ENCODE measurements at places on chromosomes 5 and 9. TPM values are rescaled to one million over a fixed set of nuclear protein-coding genes. Genes with fewer than 3 reads are reported as not detected.
A peak's percentile ranks its signal among the peaks of the same experiment; 100 is the strongest.

TEX48 gene
- not detected for total RNA-seq

HTR4 gene
- not detected for total RNA-seq

CCNI2 gene
- not detected for total RNA-seq

CAVIN4 gene
- total RNA-seq, result 0.26 TPM

SLC6A19 gene
- total RNA-seq, result not detected

OR1Q1 gene
- not detected for total RNA-seq

CAMK2A gene
- total RNA-seq, result 23.7 TPM

ALDOB gene
- not detected for total RNA-seq

ACTBL2 gene
- not detected for total RNA-seq

SLC6A3 gene
- 0.15 TPM for total RNA-seq

GPR150 gene
- not detected for total RNA-seq

F2RL2 gene
- 0.26 TPM for total RNA-seq

LCN2 gene
- 2.6 TPM for total RNA-seq

GRCh38 chr5:123193176-123193575 lies 104.1 kb downstream of the PRDM6 start:
- H3K27ac ChIP-seq, result no peak overlapping the region
- H3K4me1 ChIP-seq, result no peaks in the 10 kb centered on the region
- no peak overlapping the region for H3K4me3 ChIP-seq
- no peak for DNase-seq
- no peaks in the 10 kb centered on the region for H3K27me3 ChIP-seq
- H3K36me3 ChIP-seq, result no peaks in the 10 kb centered on the region

GRCh38 chr5:132429463-132430440 lies 60.2 kb downstream of the SLC22A5 start:
- peak overlapping the region; percentile 5 for H3K27ac ChIP-seq
- H3K4me3 ChIP-seq, result no peak overlapping the region
- DNase-seq, result no peak
- no peaks in the 10 kb centered on the region for H3K27me3 ChIP-seq
- peaks cover 34% of the 10 kb centered on the region for H3K4me1 ChIP-seq
- H3K36me3 ChIP-seq, result no peaks in the 10 kb centered on the region

DNA sequence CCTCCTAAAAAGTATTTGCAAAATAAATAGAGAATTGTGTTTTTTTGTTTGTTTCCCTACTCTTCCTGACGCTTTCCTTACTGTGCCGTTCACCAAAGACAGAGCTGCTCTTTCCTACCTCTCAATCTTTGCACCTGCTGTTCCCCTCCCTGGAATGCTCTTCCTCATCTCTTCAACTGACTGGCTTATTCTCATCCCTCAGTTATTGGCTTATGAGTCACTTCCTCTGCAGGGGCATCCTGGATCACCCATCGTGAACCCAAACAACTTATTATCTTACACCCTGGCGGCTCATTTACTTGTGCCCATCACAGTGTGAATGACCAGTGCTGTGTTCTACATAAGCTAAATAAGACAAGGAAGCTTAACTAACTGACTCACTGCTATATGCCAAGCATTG lies 36.1 kb upstream of the CCNG1 start:
- no peaks in the 10 kb centered on the region for H3K4me1 ChIP-seq
- H3K27ac ChIP-seq, result no peak overlapping the region
- no peaks in the 10 kb centered on the region for H3K36me3 ChIP-seq
- DNase-seq, result no peak

DNA sequence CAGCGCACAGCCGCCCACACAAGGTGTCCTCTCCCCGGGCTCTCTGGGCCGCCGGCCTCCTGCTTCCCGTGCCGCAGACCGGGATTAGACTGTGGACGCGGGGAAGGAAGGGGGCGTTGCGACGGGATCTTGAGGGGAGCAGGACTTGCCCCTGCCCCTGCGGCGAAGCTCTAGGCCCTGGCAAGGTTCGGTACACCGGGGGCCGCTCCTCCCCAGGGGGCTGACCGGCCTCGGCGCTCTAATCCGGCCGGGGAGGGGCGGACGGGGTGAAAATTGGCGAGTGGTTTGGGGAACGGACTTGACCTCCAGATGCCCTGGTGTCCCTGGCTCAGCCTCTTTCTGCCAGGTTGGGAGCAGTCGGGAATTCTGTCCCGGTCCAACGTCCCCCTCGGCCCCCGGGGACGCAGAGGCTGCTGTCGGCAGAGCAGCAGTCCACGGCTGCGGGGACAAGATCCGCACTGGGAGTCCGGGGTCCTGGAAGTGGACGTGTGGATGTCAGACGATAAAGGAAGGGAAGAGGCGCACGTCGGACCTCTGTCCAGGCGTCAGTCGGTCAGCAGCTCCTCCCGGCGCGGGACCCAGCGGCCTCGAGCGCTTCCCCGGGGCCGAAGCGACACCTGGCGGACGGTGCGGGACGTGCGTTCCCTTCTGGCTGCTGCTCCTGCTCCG lies 1.9 kb upstream of the CNTFR start:
- H3K36me3 ChIP-seq, result no peaks in the 10 kb centered on the region
- peaks cover 28% of the 10 kb centered on the region for H3K4me1 ChIP-seq
- peaks cover 8% of the 10 kb centered on the region for H3K27me3 ChIP-seq
- peak; percentile 88 for DNase-seq
- no peak overlapping the region for H3K4me3 ChIP-seq

GRCh38 chr9:75699017-75699416 lies 191.5 kb upstream of the PCSK5 start:
- H3K4me3 ChIP-seq, result no peak overlapping the region
- no peaks in the 10 kb centered on the region for H3K27me3 ChIP-seq
- no peaks in the 10 kb centered on the region for H3K4me1 ChIP-seq
- no peak for DNase-seq
- H3K27ac ChIP-seq, result no peak overlapping the region
- no peaks in the 10 kb centered on the region for H3K36me3 ChIP-seq

DNA sequence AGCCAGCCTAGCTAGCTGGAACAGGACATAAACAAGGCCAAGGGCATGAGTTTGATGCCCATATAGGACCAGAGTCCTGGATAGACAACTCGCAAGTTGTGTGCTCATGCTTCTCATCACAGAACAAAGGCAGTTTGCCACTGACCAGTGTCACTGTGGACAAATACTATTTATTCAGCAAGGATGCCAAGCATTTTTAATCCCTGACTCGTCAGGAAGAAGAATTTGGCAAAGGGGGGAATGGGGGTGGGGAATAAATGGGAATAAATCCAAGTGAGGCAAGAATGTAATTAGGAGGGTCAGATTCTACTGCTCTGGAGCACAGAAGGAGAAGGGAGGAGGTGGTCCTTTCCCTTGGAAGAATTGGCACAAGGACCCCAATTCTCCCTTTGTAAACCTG lies 46.8 kb upstream of the ANKRD55 start:
- H3K27ac ChIP-seq, result no peak overlapping the region
- no peak for DNase-seq
- no peak overlapping the region for H3K4me3 ChIP-seq
- H3K27me3 ChIP-seq, result no peaks in the 10 kb centered on the region
- H3K4me1 ChIP-seq, result no peaks in the 10 kb centered on the region
- H3K36me3 ChIP-seq, result no peaks in the 10 kb centered on the region

GRCh38 chr5:102582696-102583095 lies 83.9 kb upstream of the SLCO6A1 start:
- H3K4me3 ChIP-seq, result no peak overlapping the region
- no peak overlapping the region for H3K27ac ChIP-seq
- no peaks in the 10 kb centered on the region for H3K4me1 ChIP-seq
- H3K27me3 ChIP-seq, result no peaks in the 10 kb centered on the region
- no peak for DNase-seq

DNA sequence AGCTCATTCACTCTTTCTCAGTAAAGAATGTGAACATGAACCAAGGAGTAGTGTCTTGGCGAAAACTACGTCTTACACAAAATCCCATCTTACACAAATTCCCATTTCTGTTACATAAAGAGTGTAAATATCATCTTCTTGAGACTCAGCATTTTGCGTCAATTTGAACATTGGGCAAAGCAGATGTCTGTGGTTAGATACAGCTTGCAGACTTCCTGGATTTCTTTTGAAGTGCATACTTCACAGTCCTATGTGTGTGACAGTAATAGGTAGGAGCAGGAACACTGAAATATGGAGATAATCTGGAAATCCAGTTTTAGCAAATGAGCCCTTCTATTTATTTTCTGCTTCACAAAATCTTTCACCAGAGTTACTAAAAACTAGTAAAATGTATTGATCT lies 58.8 kb downstream of the C6 start:
- H3K4me3 ChIP-seq, result no peak overlapping the region
- H3K36me3 ChIP-seq, result no peaks in the 10 kb centered on the region
- H3K4me1 ChIP-seq, result no peaks in the 10 kb centered on the region
- no peak for DNase-seq
- no peaks in the 10 kb centered on the region for H3K27me3 ChIP-seq

- no peaks in the 10 kb centered on the region for H3K27me3 ChIP-seq
- peak overlapping the region; percentile 14 for H3K27ac ChIP-seq
- H3K36me3 ChIP-seq, result no peaks in the 10 kb centered on the region
- no peak overlapping the region for H3K4me3 ChIP-seq
- no peaks in the 10 kb centered on the region for H3K4me1 ChIP-seq
These were observed 180.4 kb downstream of the GAS1 start for GRCh38 chr9:86766912-86767311.

DNA sequence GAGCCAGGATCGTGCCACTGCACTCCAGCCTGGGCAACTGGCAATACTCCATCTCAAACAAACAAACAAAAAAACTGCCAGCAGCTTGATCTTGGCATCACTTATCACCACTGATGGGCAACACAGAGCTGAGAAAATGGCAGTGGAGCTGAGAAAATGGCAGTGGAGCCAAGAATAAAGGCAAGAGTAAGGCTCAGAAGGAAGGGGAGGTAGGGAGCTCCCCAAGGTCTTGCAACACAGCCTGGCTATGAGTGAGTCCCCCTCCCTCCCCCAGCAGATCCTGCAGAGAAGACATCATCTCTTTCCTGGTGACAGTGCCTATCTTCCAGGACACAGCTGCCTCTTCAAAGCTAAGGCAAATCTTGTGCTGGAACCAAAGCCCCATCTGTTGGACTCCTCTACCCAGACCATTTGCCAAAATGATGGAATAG lies 70.3 kb downstream of the UGCG start:
- H3K4me1 ChIP-seq, result no peaks in the 10 kb centered on the region
- H3K27me3 ChIP-seq, result no peaks in the 10 kb centered on the region

DNA sequence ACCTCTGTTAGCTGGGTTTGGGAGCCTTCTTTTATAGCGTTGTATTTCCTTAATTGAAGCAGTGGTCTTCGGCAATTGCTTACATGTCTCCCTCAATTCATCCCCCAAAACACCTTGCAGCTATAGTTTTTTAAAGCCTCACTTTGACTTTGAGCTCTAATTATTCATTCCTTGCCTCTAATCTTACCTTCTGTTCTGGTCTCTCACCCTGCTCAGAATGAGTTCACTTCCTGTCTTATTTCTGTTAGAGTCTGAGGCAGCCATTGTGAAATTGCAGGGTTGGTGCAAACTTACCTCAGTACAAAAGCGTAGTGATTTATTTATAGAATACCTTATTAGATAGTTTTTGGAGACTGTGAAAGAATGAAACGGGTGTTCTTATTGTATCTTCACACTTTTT lies 35.0 kb downstream of the AOPEP start:
- H3K4me1 ChIP-seq, result no peaks in the 10 kb centered on the region
- H3K4me3 ChIP-seq, result no peak overlapping the region
- no peaks in the 10 kb centered on the region for H3K36me3 ChIP-seq
- DNase-seq, result no peak
- no peaks in the 10 kb centered on the region for H3K27me3 ChIP-seq

- no peak for DNase-seq
- no peaks in the 10 kb centered on the region for H3K4me1 ChIP-seq
- H3K4me3 ChIP-seq, result no peak overlapping the region
- H3K27ac ChIP-seq, result no peak overlapping the region
- no peaks in the 10 kb centered on the region for H3K36me3 ChIP-seq
These were observed 61.3 kb upstream of the XPA start for GRCh38 chr9:97758334-97758916.

DNA sequence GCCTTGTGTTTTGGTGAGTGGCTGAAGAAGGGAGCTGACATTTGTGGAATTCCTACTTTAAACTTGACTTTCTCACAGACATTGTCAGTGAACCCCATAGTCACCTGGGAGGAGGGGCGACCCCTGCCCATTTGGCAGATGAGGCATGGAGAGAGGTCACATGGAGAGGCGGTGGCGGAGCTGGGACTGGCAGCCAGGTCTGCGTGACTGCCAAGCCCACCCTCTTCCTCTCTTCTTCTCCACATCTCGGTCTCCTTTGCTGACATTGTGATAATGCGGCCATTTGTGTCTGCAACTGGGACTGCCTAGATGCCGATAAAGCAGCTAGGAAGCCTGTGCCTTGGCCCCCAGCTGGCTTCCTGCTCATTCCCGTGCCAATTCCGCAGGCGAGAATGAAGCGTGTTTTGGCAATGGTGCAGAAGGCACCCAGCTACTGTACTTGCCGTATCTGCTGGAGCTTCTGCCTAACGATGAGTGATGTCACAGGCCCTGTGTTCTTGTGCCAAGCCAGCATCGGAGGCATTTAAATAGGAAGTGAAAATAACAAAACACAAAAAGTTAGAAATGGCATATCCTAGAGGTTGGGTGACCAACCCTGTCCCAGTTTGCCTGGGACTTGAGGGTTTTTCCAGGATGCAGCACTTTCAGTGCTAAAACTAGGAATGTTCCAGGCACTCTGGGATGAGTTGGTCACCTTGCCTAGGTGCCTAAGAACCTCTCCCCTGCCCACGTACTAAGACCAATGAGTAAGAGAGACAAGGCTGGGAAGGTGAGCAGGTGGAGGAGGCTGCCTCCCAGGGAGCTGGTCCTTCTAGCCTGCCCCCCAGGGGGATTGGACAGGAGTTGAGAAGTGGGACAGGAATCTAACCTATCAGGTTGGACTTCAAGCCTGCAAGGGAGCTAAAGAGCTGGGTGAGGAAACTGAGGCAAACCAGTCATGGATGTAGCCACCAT lies 23.6 kb downstream of the OLFML2A start:
- H3K4me3 ChIP-seq, result no peak overlapping the region
- peak overlapping the region; percentile 36 for H3K27ac ChIP-seq
- no peaks in the 10 kb centered on the region for H3K36me3 ChIP-seq
- H3K4me1 ChIP-seq, result peaks cover 6% of the 10 kb centered on the region

DNA sequence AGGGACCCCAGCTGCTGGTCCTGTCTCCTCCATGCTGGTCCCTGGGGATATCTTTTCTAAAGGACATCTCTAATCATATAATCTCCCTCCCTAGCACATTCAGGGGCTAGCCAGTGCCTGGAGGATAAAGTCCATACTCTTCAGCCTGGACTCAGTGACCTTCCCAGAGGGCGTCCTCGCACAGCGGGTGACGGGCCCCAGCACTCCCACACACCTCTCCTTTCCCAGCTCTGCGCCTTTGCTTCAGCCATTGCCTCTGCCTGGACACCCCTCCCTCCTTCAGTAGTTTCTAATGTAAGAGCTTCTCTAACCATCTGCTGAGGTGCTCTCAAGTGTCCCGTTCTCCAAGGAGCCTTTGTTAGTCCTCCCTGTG lies 15.2 kb upstream of the TNIP1 start:
- H3K4me1 ChIP-seq, result no peaks in the 10 kb centered on the region
- H3K27me3 ChIP-seq, result no peaks in the 10 kb centered on the region
- H3K4me3 ChIP-seq, result no peak overlapping the region
- H3K27ac ChIP-seq, result peak overlapping the region; percentile 54
- no peaks in the 10 kb centered on the region for H3K36me3 ChIP-seq
